Hematopoietic multipotent progenitor cell treated with erythropoietin and hydrocortisone succinate and interleukin-3 and kit ligand, for 17 days (in vitro differentiated cells): ENCODE measurements at places on chromosomes 3 and 15.

GRCh38 chr3:114392831-114393230 is 99.0 kb downstream of the TIGIT start:
- no peak for DNase-seq

- DNase-seq: peak; percentile 73
Measured at GRCh38 chr15:68278595-68279405, 1.3 kb downstream of the FEM1B start.

DNA sequence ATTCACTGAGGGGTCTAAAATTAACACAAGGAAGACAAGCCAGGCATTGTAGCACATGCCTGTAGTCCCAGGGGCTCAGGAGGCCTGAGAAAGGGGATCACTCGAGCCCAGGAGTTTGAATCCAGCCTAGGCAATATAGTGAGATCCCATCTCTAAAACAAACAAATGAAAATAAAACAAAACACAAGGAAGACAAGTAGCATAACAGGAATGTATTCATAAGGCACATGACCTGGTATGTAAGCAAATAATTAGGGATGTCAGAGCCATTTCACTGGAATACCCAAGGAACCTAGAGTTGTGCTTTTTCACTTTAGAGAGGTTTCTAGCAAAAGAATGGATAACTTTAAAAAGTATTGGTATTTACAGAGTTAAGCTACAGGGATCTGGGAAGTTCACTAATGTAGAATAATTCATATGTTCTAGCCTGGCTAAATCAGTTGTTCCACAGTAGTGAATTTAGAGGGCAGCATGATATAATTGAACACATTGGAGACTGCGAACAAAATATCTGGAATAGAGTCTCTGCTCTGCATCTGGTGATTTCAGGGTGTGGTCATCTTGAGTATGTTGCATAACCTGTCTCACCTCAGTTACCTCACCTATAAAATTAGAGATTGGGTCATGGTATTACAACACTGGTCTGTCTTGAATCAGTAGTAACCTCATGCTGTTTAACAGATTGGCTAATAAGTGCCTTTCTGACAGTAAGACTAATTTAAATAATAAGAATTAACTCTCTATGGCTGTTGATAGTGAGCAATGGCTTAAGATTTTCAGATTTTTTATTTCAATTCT is 9.3 kb downstream of the GRAMD1C start:
- DNase-seq: no peak

DNA sequence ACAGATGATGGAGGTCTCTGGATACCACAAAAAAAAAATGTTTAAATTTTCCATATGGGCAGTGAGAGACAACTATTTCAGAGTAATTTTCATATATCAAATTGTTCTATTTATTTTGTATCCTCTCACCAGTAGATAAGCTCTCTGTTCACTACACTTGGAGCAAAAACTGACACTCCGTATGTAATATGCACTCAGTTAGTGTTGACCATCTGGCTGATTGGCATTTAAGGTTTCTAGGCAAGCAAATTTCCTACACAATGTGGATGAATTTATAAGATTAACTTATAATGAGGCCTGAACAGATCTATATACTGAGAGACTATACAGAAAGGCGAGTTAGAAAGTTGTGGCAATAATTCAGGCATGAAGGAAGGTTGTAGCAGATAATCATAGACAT is 836.5 kb upstream of the SEMA6D start:
- no peak for DNase-seq

DNA sequence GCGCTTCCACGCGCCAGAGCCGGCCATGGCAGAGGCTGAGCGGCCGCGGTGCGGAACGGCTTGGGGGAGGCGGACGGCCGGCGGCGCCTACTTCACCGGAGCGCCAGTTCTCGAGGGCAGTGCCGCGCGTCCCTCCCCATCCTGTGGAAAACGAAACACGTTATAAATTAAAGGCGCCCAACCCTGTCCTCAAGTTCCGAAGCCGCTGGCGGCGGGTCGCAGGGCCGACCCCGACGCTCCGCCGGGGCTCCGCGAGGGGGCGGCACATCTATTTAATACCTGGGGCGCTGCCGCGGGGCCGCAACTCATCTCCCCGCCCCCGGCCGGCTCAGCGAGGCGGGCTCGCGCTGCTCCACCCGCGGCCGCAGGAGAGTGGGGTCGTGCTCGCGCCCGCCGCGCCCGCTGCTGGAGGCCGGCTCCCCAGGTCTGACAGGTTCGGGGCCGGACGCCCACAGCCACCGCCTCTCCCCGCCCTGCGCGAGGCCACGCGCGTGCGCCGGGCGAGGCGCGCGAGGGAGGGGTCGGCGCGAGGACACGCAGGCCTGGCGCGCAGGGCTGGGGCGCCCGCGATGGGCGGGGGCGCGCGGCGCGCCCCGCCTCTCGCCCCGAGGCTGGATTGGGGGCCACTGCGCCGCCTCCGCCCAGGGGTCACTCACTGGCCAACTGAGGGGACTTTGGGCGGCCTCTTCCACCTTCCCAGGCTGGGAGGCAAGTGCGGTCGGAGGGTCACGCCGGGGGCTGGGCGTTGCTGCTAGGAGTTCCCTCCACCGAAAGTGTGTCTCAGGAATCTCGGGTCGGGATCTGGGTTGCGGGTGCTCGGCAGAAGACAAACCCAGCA is at the start of gene SLC30A4:
Gene SLC30A4, minus strand, starts transcription at position 428 of the 838 bp plus-strand sequence. Its CDS starts 401 bp downstream, at position 27.
- DNase-seq: no peak

GRCh38 chr3:5302661-5303060 is 115.2 kb downstream of the EDEM1 start:
- no peak for DNase-seq

DNA sequence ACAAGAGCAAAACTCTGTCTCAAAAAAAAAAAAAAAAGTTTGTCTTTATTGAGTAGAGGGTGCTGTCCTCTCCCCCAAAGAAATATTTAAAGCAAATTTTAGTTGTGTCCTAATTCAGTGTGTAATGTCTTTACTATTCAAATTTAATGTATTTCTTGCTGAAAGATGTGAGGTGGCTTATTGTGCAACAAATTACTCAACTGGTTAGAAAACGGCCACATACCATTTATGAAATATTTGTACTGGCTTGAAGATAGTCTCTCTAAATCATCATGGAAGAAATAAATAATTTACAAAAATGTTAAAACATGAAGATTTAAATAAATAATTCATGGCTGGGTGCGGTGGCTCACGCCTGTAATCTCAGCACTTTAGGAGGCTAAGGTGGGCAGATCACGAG is 63.0 kb downstream of the SLTM start:
- DNase-seq: no peak

- no peak for DNase-seq
Measured at GRCh38 chr15:31758126-31758525, 272.2 kb upstream of the CHRNA7 start.

DNA sequence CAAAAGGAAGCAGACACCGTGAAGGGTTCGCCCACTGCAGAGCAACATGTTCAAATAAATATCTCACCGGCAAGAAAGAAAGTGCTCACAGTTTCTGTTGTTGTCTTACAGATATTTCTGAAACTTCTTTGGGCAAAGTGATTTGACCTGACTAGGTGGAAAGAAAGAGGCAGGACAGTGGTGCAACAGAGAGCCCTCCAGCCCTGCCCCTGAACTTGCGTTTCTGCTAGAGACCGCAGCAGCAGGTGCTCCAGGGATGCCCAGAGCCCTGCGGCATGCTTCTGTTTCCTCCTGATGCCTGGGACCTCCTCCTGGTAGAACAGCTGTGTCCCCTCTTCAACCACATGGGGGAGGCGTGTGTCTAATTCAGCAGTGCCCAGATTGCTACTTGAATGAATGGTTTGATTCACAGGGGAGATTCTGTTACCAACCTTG is 123.4 kb downstream of the ATP10A start:
- DNase-seq: no peak

GRCh38 chr15:32717426-32718226 is at the start of gene GREM1:
Gene GREM1 (plus strand): TSS chr15:32718004. CDS start chr15:32730691, 12,687 bp downstream.
- no peak for DNase-seq

GRCh38 chr3:195162033-195162669 is 108.8 kb downstream of the XXYLT1 start:
- no peak for DNase-seq

- no peak for DNase-seq
Measured at GRCh38 chr15:101697488-101697887, 26.8 kb downstream of the TARS3 start.

- DNase-seq: no peak
Measured at GRCh38 chr3:195129644-195130492, 141.1 kb downstream of the XXYLT1 start.

DNA sequence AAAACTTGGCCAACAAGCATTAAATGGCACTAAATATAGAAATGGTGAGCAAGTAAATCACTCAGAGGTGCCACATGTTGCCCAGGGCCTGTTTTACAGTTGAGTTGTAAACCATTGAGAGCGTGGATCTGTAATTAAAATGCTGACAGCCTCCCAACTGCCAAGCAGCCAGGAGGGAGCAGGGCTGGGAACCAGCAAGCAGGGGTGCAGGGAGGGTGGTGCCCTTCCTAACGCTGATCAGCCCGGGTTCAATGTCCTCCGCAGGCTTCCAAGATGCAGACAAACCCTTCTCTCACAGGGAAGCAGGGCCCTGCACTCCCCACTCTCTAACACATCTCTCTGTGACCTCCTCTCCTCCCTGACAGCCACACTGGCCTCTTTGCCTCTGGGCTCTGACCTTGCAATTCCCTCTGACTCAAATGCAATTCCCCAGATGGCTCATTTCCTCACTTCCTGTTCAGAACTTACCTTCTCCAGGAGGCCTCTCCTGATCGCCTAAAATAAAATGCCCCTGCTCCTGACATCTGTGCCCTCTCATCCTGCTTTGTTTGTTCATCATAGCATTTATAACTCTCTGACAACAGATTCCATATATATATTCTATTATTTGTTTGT is 40.0 kb downstream of the WNT7A start:
- no peak for DNase-seq

GRCh38 chr3:139302801-139303113 is 41.1 kb upstream of the MRPS22 start:
- no peak for DNase-seq

- DNase-seq: no peak
Measured at GRCh38 chr3:119809249-119810017, 27.5 kb downstream of the NR1I2 start.

DNA sequence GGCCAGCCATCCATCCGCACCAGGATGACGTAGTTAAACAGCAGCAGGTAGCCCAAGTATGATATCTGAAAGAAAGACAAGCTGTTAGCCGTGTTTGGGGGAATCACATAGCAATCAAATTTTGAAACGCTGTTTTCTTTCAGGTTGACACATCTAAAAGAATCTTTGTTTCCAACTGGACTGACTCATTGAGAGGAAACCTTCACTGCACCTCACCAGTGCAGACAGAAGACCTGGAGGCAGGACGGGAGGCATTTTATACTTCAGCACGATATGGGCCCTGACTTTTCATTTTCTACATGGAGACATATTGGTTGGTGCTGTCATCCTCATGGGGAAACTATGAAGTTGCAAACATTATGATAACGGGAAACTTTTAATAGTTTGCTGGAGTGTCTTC is 44.2 kb upstream of the MTMR10 start:
- DNase-seq: no peak

DNA sequence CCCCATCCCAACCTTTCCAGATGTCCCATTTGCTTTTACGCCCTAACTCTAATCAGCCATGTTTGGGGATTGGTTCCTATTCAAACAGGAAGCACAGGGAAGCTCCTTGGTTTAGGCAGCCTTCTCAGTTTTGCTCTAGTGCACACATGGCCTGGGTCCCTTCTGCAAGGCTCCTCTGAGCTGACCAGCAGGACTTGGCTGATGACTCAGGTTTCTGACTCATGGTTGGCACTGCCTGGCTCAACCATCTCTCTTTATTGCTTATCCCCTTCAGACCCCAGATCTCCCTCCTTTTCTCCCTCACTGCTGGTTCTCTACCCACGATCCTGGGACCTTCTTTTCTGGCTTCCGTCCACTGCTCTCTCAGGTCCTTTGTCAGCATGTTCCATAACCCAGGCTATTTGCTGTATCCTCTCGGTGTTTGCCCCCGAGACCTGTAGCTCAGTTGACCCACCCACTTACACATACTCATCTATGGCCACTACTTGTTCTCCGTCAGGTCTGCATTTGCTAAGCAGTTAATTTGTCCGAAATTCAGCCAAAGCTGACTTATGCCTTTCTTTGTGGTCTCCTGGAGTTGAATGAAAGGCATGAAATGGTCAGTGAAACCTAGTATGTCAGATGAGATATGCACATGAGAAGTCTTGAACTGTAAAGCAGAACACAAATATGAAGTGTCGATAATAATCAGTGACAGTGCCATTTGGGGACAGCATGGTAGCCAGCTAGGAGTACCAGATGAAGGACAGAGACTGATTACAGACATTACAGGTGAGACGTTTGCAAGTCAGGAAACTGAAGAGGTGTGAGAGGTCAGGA is 323.5 kb upstream of the ROPN1 start:
- DNase-seq: no peak

DNA sequence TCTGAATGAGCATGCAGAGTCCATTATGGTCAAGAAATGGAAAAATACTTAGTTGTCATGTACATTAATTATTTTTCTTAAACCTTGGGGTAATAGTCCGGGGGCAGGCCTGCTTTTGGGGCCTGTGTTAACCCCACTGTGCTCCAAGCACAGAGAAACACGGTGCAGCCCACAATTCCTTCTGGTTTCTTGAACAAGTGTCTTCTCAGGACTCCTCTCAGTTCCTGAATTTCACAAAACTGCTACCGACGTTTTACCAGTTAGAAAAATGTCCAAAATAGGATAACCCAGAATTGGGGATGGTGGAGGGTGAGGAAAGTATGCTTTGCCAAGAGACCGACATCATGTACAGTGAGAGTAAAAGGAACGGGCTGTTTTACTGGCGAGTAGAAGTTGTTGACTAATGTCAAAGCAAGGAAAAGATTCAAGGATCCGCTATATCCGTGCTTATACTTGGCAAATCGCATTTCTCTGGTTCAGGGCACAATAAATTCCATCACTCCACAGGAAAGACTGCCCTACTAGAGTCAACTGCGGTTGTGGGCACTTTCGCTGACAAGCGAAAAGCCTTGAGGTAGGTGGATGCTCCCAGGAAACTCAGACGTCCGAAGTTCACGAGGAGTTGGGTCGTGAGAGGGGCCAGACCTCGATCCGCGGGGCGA is 495 bp upstream of the NXPE3 start:
- no peak for DNase-seq

- no peak for DNase-seq
Measured at GRCh38 chr3:32257042-32257441, 18.6 kb downstream of the CMTM8 start.

DNA sequence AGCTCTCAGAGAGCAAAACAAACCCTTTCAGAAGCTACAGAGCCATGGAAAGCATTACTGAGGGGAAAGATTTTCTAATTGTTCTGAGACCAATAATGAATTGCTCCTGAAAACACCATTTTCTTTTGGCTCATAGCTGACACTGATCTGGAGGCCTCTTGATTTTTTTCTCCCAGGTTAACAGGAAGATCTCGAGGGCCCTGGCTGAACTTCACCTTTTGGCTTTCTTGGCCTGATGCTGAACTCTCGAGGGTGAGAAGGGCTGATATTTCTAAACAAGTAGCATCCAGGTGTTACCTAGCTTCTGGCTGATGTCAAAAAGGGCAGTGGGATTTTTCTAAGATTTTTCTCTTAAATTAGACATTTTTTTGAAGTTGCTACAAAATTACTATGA is 19.9 kb upstream of the NFKBIZ start:
- no peak for DNase-seq

- no peak for DNase-seq
Measured at GRCh38 chr3:116034794-116035193, 410.5 kb downstream of the LSAMP start.
